ENCODE measurements at places on chromosomes 2 and 18.

GRCh38 chr2:212451786-212452231 is 86.8 kb downstream of the ERBB4 start:
- peak; percentile 23 for DNase-seq

DNA sequence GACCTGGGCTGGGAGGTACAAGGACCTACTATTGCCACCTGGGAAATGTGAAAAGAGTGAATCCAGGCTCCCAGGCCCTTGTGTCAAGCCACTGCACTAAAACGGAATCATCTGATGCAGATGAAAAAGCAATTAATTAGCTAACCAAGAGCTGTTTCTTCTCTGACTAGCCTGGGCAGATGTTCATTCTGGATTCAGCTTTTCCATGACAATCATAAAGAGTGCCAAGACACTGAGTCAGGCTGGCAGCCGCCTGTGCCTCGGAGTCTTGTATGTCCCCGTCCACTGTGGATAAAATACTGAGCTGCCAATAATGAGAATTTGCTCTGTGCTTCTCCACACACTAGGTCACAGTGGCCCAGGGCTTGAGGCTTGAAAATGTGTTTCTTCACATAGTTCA is 21.7 kb upstream of the LCLAT1 start:
- DNase-seq, result no peak

DNA sequence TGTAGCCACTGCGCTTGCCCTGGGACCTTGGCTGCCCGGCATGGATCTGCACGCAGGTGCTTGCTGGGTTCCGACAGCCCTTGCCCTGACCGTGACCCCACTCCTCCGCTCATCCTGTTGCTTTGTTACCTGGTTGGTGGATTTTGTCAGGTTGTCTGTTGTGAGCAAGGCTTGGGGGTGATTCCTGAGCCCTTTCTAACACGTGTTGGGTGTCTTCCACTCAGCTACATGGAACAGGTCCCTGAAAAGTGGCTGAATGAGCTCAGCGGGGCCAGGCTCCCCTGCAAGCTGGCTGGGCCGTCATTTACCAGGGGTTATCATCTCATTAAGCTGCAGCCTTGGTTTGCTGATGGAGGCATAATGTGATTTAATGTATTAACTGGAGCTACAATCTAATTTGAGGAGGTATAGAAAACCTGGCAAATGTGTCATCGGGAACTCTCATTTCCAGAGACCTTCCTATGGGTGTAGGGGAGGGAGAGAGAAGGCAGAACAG is 24.6 kb downstream of the RAMP1 start:
- DNase-seq, result no peak

DNA sequence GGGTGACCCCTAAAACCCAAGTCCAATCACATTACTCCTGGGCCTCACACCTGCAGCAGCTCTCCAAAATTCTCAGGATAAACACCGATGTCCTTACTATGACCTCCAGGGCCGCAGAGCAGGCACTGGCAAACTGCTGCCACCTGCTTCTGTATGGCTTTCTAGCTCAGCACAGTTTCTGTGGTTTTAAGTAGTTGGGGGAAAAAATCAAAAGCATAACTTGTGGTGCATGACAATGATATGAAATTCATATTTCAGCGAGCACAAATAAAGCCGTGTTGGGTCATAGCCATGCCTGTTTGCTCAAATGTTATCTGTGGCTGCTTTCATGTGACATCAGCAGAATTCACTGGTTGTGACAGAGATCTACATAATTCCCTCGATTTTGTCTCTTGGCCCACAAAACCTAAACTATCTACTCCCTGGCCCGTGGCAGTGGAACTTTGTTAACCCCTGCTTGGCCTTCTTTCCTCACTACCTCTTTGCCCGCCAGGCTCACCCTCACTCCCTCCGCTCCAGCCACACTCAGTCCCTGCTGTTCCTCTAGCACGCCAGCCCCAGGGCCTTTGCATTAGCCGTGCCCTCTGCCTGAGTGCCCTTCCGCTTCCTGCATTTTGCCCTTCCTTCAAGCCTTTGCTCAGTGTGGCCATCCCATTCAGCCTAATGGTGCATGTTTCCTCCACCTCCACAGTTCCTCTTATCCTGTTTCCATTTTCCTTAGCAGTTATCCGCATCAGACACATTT is 108.3 kb downstream of the AGAP1 start:
- no peak for DNase-seq

DNA sequence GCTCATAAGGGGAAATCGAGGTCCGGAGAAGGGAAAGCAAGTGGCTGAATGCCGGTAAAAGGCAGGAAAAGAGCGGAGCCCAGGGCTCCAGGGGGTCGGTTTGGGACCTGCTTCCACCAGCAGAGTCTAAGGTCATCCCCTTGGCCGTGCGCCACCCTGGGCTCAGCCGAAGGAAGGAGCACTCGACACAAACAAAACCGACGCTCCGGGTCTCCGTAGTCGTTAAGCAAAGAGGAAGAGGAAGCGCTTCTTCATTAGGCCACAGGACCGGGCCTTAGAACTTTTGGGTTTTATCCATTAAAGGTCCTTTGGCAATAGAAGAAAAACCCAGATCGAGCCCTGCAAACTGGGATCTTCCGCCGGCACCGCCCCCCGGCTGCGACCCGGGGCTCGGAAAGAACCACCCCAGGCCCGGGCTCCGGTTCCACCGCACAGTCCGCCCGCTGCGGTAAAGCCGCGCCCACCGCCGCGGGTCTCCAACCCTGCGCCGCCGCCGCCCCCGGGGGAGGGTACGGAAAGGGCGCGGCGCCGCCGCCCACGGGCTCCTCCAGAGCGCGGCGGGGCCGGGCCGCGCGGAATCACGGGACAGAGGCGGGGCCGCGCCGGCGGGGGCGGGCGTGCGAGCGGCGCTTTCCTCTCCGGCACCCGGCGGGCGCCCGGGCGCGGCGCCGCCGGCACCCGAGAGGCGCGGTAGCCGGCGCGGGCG is at the start of gene TTL:
Gene TTL, plus strand, starts transcription at position 629 of the 706 bp plus-strand sequence. CDS start 189 bp downstream, outside the sequence.
- no peak for DNase-seq

Measured in kidney epithelial cell (primary cell).